ENCODE measurements at places on chromosomes 2 and 18. TPM values are rescaled to one million over a fixed set of nuclear protein-coding genes. Genes with fewer than 3 reads are reported as not detected.

Gene MPHOSPH10
- 19.7 TPM for total RNA-seq

GRCh38 chr2:46545015-46545839 lies 65.9 kb downstream of the TMEM247 start:
- no peak for DNase-seq

- DNase-seq = no peak
Observed at GRCh38 chr18:76668546-76668945, 153.8 kb upstream of the ZNF236 start.

DNA sequence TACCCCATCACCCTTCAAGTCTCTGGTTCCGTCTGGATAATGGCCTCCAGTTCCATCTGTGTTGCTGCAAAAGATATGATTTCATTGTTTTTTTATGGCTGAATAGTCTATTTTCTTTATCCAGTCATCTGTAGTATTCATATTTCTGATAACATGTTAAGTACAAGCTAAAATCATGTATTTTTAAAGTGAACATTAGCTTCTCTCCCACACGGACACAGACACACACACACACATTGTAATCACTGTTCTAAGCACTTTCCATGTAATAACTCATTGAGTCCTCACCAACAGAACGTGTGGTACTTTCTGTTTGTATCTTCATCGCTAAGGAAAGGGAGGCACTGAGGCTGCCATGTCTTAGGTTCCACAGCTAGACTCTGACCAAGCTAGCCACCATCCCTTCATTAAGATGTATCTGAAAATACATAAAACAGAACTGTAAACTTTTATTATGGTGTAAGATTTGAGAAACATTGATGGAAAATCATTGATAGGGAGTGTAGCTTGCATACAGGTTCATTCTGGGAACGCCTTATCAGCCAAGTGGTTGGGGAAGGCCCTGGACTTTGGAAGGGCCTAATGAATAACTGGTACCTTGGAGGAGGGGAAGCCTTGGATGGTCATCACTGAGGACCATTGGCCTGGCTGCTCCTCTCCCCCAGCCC lies 8.1 kb downstream of the NCK2 start:
- DNase-seq = no peak

DNA sequence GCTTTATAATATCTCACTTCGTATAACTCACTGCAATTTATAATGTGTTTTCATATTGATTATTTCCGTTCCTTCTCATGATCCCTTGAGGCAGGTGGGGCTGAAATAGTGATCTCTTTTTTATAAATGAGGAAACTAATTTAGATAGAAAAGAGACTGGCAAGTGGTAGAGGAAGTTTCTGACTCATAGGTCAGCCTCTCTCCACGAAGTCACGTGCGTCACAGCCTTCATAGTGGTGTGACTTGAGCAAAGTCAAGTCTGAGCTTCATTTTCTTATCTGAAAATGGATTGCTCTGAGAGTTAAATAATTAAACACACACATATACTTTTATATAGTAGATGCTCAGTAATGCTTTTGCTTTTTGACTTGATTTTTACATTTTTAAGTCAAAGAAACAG lies 19.9 kb downstream of the ABCG5 start:
- DNase-seq = no peak

DNA sequence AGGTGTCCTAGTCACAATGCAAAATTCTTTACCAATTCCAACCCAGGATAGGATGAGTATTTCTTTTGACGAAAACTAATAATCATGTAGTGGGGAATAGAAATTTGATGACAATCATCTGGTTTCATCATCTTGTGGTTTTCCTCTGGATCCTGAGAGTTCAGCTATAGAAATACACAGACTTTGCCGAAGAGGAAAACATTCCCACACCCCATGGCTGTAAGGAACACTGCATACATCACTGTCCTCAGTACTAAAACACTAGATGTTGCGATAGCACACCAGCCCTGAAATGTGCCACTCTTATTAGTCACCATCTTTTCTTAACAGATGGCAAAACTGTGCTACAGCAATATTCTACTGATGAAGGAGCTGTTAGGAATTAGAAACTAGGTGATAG lies 29.4 kb downstream of the CERKL start:
- DNase-seq = no peak

GRCh38 chr2:231144896-231145295 lies 20.1 kb upstream of the HTR2B start:
- DNase-seq = no peak

- DNase-seq = peak; percentile 94
Observed at GRCh38 chr18:74551936-74552555, 17.7 kb downstream of the CNDP1 start.

Gene FEV
- not detected for total RNA-seq

- DNase-seq = no peak
Observed at GRCh38 chr2:216956820-216957493, 97.1 kb upstream of the TNP1 start.

DNA sequence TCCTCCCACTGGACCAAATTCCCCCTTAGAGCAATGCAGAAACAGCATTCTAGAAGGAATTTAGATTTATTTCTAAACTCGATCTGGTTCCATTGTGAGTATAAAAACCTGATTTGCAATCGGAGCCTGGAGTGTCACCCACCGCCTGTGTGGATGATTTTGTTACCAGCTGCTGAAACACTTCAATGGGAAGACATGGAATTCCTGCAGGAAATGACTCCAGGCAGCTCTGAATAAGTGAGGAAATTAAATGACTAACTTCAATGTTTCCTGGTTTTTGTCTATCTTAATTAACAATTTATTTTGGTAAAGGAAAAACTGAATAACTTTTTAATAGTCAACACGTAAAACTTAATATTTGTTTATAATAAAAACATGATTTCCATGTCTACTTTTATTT lies 19.3 kb downstream of the CTAGE1 start:
- no peak for DNase-seq

- no peak for DNase-seq
Observed at GRCh38 chr2:23335550-23335949, 49.4 kb upstream of the KLHL29 start.

Gene POTEC
- total RNA-seq = not detected

DNA sequence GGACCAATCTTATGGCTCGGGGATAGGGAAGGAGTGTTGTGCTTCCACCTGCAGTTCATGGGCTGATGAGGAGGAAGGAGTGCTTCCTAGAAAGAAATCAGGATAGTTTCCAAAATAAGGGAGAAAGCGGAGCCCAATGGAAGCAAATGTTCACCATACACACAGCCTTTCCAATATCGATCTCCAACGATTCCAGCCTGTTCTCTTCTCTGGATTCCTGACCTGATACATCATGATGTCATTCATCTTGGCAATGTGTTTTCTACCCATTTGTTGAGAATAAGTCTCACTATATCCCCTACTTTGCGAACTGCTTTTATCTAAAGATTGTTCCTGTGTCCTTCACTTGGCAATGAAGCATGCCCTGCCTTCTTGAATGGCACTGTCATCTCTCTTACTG lies 205.3 kb upstream of the SIX2 start:
- DNase-seq = no peak

GRCh38 chr2:110958346-110959119 lies 162.2 kb upstream of the BCL2L11 start:
- DNase-seq = no peak

DNA sequence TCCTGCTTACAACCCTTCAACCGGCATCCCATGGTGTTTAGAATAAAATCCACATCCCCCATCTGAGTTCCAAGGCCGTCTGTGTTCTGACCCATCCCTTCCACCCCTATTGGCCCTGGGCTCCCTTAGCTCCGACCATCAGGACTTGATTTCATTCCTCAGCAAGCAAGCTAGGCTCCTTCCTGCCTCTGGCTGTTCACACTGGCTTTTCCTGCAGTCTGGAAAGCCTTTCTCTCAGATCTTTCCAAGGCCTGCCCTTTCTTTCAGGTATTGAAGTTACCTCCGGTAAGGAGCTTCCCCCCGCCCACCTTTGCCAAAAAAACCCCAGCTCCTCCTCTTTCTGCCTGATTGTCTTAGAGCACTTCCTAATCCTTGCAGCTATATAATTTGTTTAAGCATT lies 86.8 kb downstream of the CLIP4 start:
- no peak for DNase-seq

Gene RNF125
- total RNA-seq = 7.3 TPM

DNA sequence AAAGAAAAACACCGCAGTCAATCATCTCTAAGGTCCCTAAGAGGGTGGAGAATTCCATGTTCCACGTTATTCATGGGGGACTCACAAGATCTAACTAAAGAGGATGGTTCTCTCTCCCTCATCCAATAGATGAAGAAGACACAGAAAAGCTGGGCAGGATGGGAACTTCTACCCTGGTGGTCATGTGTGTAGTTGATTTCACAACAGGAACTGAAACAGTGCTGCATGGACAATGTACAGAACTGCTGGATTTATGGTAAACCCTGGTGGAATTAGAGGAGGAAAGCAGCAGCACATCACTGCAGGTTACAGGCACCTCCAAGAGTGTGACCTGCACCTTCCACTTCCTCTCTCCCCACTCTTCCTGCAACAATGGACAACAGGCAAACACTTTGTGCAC lies 31.4 kb downstream of the FECH start:
- DNase-seq = no peak

DNA sequence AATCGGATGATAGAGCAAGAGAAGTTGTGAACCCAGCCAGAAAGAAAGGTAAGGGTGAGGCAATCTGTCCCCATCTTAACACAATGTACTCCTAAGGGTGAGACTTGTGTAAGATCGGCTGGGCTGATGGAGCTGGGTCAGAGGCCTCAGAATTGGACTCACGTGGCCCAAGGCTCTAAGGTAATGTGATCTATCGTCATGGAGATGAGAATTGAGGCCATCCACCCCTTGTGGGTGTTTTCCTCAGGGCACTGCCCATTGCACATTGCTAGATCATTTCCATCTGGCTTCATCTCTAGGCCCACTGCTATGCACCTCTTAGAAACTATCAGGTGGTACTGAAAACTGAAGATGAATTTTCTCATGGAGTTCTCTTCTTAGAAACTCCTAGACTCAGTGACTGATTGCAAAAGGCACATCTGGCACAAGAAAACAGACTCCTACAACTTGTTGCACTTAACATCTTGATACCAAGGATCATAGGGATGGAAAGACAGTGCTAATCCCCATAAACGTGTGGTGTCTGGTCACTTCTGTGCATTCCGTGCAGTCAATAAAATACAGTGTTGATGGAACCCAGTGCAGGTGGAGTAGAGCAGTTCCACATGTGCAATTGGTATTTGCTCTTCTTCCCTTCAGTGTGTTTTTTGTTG lies 228.9 kb upstream of the FOSL2 start:
- no peak for DNase-seq

DNA sequence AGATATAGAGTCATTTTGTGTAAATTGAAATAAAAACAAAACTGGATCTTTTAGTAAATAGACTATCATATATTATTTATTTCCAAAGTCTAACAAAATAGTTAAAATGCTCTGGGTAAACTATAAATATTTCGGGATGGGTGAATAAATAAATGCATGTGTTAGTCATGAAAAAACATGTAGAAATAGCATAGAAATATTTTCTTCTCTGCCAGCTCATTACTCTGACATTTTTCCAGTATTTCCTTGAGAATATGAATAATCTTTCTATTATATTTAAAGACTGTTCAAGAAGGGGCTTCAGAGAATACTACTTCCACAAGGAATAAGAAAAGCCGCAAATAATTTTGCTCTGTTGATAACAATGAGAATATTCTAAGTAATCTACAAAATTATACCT lies 880.4 kb downstream of the TRIB2 start:
- DNase-seq = no peak

Gene MEIS1
- 51.5 TPM for total RNA-seq

Gene SP140
- 2.1 TPM for total RNA-seq

DNA sequence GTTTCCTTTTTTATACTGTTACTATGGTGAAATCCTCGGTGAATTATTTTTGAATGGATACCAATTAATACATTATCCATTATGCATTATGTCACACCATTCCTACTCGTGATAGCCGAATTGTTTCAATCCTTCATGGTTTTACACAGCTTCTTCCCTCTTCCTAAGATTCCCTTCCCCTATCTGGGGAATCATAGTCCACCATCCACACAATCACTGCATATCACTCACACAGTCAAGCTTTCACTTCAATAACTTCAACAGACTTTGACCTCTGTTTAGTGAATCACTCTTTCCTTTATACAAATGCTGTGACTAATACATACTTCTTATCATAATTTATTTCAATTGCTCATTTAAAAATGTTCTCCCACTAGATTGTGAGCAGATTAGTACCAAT lies 1108.1 kb upstream of the LRRTM1 start:
- no peak for DNase-seq

- no peak for DNase-seq
Observed at GRCh38 chr2:110994250-110994961, 126.3 kb upstream of the BCL2L11 start.

Gene TRIP12
- 178 TPM for total RNA-seq

Gene UBE2E3
- total RNA-seq = 46.4 TPM

- DNase-seq = no peak
Observed at GRCh38 chr2:152426801-152427200, 91.8 kb downstream of the FMNL2 start.

Gene ARMC9
- 8.3 TPM for total RNA-seq

Gene IL37
- total RNA-seq = not detected

Gene RAB10
- total RNA-seq = 89.8 TPM

Gene DSG1
- 0.63 TPM for total RNA-seq

- DNase-seq = no peak
Observed at GRCh38 chr2:147451902-147452515, 392.8 kb upstream of the ACVR2A start.

DNA sequence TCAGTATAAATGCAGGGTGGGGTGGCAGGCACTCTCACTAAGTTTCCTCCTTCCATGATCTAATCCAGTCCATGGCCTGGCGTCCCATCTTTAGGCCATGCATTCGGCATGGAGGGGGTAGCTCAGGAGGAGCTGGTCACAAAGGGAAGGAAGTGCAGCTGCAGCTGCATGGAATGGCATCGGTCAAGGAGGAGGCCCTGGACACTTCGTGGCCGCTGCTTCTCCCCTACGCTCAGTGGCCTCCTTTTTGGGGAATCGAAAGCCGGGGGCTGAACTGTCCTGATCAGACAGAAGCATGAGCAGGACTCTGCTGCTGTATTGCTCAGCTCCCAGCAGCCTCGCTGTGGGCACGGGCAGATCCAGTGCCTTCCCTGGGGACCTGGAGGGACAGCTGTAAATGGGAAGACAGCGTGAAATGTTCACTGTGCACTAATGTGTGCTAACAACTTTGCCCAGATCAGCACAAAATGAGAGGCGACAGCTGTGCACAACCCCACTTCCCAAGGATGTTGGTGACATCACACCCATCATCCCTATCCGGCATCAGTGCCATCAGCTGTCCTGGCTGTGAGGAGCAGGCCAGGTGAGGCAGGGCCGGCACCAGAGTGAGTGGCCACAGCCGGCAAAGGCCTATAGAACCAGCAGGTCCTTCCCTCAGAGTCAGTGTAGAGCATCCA lies 520.1 kb upstream of the RAB6C start:
- DNase-seq = no peak
